ENCODE measurements at places on chromosomes 5 and 9. TPM values are rescaled to one million over a fixed set of nuclear protein-coding genes. Genes with fewer than 3 reads are reported as not detected.

LURAP1L gene
- 25.4 TPM for total RNA-seq

ANGPTL2 gene
- 104 TPM for total RNA-seq

DEPDC1B gene
- 0.63 TPM for total RNA-seq

UBE2QL1 gene
- 0.03 TPM for total RNA-seq

PPIC gene
- 77.2 TPM for total RNA-seq

RASGRF2 gene
- total RNA-seq, result 1.2 TPM

SNCAIP gene
- 0.13 TPM for total RNA-seq

SLC1A3 gene
- 20.0 TPM for total RNA-seq

COL23A1 gene
- total RNA-seq, result 0.10 TPM

KCNV2 gene
- total RNA-seq, result not detected

FABP6 gene
- total RNA-seq, result not detected

IQGAP2 gene
- 2.2 TPM for total RNA-seq

ADAMTS6 gene
- total RNA-seq, result 90.7 TPM

CSF2 gene
- total RNA-seq, result not detected

PAEP gene
- not detected for total RNA-seq

SLCO6A1 gene
- not detected for total RNA-seq

STING1 gene
- 76.5 TPM for total RNA-seq

SMIM27 gene
- 2.9 TPM for total RNA-seq

LCNL1 gene
- 1.1 TPM for total RNA-seq

CKMT2 gene
- 15.1 TPM for total RNA-seq

SOHLH1 gene
- not detected for total RNA-seq

INSL6 gene
- total RNA-seq, result not detected

FGF10 gene
- 2.2 TPM for total RNA-seq

ARHGEF37 gene
- 7.1 TPM for total RNA-seq

GAPVD1 gene
- total RNA-seq, result 59.1 TPM

IFNA10 gene
- total RNA-seq, result not detected

GRM6 gene
- total RNA-seq, result not detected

CDH18 gene
- total RNA-seq, result 5.3 TPM

GALNT12 gene
- total RNA-seq, result 8.7 TPM

NIPAL4 gene
- 0.07 TPM for total RNA-seq

EGFLAM gene
- total RNA-seq, result 2.9 TPM

NUP214 gene
- 18.2 TPM for total RNA-seq

ZCCHC9 gene
- total RNA-seq, result 23.8 TPM

RETREG1 gene
- 2.4 TPM for total RNA-seq

PRRC1 gene
- total RNA-seq, result 116 TPM

KIF24 gene
- 1.2 TPM for total RNA-seq

PCDHGA9 gene
- 5.5 TPM for total RNA-seq

PCDHGB6 gene
- total RNA-seq, result 4.8 TPM

PRSS3 gene
- 14.8 TPM for total RNA-seq

FAM78A gene
- total RNA-seq, result 0.69 TPM

HBEGF gene
- total RNA-seq, result 10.7 TPM

CATSPER3 gene
- 0.10 TPM for total RNA-seq

OR13C4 gene
- not detected for total RNA-seq

KCTD16 gene
- total RNA-seq, result 8.4 TPM

ATOSB gene
- 28.2 TPM for total RNA-seq

YIPF5 gene
- total RNA-seq, result 204 TPM

DDX4 gene
- not detected for total RNA-seq

MAP1B gene
- 199 TPM for total RNA-seq

CBY3 gene
- total RNA-seq, result not detected

STRBP gene
- 2.2 TPM for total RNA-seq

SAP30L gene
- total RNA-seq, result 29.1 TPM

DMRT3 gene
- not detected for total RNA-seq

IL31RA gene
- 0.76 TPM for total RNA-seq

Measured in smooth muscle cell of the pulmonary artery (primary cell).